ENCODE measurements at places on chromosomes 2 and 18.

DNA sequence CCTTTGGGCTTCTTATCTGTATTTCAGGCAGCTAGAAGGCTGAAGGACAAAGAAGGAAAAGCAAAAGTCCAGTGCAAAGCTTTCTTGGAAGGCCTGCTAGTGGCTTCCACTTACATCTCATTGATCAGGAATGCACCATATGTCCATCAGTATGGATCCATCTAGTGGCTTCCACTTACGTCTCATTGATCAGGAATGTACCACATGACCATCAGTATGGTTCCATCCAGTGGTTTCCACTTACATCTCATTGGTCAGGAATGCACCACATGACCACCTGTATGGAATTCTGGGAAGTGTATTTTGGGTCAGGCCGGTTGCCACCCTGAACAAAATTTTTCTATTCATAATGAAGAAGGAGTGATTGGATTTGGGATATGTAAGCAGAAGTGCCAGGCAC, 70.6 kb downstream of the LYPD6 start:
- DNase-seq: no peak

DNA sequence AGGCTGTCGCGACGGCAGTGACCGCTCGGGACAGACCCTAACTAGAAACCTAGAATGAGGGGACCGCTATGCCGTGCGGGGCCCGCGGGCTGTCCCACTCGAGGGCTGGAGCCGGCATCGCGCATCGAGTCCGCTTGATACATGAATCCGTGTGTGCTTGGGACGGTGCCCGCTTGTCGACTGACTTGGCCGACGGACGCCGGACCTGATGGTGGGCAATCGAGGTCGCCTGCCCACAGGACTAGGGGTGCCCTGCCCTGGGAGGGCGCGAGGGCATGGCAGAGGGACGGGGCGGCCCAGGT, 749 bp upstream of the PTMA start:
- DNase-seq: no peak

GRCh38 chr18:49815927-49816326, 2.6 kb upstream of the ACAA2 start:
- no peak for DNase-seq

DNA sequence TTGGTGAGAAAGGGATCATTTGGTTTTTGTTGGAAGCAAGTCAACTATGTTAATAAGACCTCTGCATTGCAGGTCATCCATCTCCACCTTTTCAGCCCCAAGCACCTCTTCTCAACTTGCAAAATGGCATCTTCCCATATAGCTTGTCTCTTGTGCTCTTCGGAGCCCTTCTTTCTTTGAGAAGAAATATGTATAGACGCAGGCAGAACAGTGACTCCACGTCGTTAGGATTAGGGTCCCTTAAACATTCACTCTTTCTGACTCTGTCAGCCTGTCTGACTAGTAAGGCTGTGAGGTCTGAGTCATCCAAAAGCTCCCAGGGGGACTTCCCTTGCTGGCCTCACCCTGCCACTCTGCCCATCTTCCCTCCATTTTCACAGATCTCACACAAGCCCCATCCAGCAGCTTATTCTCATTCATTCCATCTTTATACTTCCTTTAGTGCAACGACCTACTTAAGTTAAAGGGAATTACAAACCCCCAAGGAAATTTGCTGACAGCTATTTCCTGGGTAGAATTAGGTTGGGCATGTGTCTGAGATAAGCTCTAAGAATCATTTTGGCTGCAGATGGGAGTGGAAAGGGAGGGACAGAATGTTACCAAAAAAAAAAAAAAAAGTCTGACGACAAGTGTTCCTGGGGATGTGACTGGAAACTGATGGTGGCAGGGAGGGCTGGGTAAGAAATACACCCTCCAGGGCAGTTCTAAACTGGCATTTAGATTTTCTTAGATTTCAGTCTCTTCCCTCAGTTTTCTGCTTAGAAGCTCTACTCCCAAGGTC, 37.7 kb upstream of the MEX3C start:
- no peak for DNase-seq

GRCh38 chr2:69095305-69095704, 82.3 kb downstream of the ANTXR1 start:
- no peak for DNase-seq

DNA sequence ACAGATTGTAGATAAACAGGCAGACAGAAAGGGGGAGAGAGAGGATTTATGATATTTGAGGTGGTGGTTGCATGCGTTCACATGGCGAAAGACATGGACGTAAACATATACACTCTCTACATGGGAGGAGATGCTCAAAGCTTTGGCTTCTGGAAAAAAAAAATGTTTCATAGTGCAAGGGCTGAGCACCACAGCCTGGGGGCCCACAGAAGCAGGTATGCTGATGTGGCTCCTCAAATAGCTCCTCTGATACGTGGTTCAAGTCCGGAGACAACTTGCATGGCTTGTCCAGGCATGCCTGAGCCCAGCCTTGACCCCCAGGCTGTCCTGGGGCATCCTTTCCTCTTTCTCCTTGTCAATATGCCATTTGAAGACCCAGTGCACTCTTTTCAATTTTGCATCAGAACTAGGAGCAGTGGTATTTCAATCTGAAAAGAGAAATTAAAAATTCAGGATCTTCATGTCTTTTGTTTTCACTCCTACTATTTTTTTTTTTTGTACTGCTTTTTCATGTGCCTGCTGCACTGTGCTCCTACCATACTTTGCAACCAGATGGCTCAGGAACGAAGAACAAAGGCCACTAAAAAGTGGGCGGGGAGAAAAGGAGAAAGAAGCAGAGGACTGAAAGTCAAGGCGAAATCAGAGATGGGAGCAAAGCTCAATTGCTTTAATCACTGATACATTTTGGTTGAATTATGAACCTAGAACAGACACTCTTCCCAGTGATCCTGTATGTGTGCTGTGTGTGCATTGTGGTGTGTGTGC, 495.7 kb upstream of the TCF4 start:
- DNase-seq: no peak

GRCh38 chr2:157319795-157320194, 5.8 kb downstream of the ERMN start:
- no peak for DNase-seq

- DNase-seq: no peak
Measured at GRCh38 chr18:12113999-12114646, 20.5 kb downstream of the ANKRD62 start.

DNA sequence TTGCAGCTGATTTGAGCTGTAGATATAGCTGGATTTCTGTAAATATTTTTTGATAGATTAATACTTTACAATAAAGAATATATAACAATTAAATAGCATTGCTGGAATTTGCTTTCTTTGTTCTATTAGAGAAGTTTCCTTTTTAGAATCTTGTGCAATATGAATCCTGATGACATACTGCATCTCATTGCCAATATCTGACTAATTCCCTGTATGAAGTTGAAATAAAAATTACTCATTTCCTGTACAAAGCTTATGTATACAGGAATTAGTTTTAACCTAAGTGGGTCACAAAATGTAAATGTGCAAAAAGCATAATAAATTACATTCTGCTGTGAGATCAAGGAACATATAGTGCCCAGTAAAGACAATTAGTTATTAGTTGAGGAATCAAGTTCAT, 72.8 kb upstream of the TMEFF2 start:
- no peak for DNase-seq

- DNase-seq: no peak
Measured at GRCh38 chr2:79009388-79009787, 16.1 kb upstream of the REG3G start.

- no peak for DNase-seq
Measured at GRCh38 chr2:46921676-46922448, 6.3 kb upstream of the MCFD2 start.

- no peak for DNase-seq
Measured at GRCh38 chr2:122660786-122661634, 905.6 kb downstream of the TSN start.

GRCh38 chr2:172070936-172071335, 14.4 kb upstream of the DLX1 start:
- DNase-seq: no peak

DNA sequence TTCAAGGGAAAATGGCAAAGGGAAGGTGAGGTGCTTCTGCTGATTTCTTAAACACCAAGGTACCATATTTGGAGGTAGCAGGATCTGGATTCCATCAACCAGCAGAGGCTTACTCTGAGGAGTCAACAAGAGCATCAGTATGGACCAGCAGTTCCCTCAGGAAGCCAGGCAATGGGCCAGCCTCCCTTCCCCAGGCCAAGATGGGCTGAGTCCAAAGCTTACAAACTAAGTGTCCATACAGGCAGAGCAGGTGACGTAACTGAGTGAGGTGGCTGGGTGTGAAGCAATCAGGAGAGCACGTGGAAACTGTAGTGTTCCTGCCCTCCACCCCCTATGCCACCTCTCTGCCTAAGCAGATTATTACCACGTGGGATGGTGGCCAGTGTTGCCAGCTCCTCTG, 134.2 kb upstream of the HNRNPA3 start:
- no peak for DNase-seq

DNA sequence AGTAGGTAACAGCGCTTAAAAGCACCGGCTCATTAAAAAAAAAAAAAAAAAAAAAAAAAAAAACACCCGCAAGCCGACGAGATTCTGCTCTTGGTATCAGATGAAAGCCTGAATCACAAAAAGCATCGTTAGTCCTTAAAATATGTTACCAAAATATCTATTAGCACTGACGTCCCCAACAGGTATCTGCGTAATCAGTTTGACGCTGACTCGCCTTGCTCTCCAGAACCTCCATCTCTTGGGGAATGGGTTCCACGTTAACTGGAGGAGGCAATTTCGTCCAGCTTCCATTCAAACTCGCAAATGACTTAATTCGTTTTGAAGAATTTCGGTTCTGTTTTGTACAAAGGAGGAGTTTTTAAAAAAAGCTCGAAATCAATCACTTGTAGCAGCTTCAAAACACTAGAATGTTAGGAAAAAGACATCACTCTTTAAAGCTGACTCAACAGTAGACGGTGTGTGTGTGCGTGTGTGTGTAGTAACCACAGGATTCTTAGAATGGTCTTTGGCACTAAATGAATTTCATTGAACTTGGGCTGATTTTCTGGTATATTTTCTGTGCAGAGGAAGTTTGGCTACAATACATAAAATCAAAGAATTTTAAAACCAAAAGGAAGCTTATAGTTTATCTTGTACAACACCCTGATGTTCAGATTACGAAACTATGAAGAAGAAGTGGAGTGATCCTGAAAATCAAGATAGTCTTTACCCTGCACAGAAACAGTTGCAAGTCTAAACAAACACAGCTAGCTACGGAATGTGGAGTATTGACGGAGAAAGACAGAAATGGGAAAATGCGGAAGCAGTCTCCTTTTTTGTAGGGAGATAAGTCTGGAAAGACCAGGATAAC, 1.1 kb upstream of the PGAP1 start:
- no peak for DNase-seq

DNA sequence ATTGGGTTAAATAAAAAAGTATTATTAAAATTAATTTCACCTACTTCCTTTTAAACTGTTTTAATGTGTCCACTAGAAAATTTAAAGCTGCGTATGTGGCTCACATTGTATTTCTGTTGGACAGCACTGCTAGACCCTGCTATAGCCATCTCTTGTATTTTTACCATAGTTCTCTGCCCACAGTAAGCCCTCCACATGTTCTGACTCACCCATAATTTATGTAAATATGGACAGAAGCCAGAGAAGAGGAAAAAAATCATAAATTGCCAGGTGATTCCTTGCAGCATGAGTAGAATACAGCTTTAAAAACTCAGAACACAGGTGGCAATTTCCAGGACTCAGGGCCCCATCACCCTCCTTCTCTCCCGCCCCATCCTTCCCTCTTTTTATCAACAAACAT, 142.4 kb upstream of the MEX3C start:
- DNase-seq: no peak

GRCh38 chr2:203971251-203971650, 34.7 kb downstream of the ICOS start:
- DNase-seq: no peak

DNA sequence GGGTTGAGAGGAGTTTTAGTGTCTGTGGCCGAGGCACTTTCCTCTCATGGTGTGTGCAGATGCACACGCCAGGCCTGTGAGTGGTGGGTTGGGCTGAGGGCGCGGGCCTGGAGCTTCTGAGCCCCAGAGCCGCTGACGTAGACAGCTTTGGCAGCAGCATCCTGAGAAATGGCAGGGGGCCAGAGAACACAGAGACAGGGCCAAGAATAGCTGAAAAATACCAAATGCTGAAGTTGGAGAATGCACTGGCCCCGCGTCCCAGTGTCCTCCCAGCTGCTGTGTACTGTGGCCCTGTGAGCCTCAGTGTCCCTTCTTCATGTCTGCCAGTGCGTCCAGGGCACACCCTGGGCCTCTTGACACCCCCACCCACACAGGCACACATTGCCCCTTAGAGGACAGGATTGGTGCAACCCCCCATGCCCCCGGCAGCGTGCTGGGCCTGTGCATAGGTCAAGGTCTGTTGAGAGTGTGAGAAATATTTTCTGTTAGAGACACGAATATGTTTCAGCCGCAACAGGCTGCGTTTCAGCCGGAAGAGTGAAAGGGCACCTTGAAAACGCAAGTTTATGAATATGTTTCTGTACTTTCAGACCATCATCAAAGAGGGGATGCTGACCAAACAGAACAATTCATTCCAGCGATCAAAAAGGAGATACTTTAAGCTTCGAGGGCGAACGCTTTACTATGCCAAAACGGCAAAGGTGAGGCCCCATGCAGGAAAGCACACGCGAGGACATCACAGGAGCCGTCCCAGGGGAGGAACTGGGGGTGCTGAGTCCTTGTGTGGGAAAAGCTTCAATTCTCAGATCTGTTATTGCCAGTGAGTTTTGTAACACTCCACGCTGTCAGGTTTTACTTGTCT, 33.6 kb downstream of the DGKD start:
- no peak for DNase-seq

DNA sequence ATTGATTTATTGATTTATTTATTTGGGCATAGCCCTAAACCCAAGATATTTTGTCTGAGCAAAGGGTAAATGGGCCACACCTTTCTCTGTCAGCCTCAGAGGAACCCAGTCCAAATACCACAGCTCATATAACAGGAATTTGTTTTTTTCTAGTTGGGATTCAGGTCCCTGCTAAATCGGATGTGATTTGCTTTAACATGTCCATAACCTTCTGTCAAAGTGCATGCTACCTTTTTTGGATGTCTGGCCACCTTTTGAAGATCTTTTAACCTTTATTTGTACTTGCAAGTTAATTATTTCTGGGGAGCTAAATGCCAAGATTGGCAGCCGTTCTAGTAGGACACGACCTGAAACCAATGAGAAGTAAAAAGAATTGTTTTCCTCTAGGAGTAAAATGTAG, 303.2 kb upstream of the UBE2E3 start:
- no peak for DNase-seq

GRCh38 chr2:59301466-59302402, 1060.6 kb upstream of the FANCL start:
- DNase-seq: peak; percentile 17

DNA sequence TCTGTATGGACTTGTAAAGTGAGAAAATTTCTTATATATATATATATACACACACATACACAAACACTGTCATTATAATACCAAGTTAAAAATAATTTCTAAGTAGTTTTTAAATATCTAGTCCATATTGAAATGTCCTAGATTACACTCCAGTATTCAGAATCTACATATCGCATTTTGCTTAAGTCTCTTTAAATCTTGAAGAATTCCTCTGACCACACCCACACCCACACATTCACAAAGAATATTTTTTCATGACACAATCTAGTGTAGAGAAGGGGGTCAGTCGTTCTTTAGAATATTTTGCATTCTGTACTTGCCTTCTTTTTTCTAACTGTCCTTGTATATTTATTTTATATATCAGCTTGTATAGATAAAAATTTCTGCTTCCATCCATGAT, 509.7 kb downstream of the CCDC85A start:
- DNase-seq: no peak

Measured in NCI-H1930 (cell line).